ENCODE measurements at places on chromosomes 12 and 14.
A peak's percentile ranks its signal among the peaks of the same experiment; 100 is the strongest.

GRCh38 chr14:104935955-104936354 lies 11.3 kb downstream of the PLD4 start:
- no peak for DNase-seq

- DNase-seq, result no peak
Observed at GRCh38 chr14:50726372-50727107, 58.4 kb upstream of the SAV1 start.

GRCh38 chr12:96879301-96879700 lies 27.8 kb upstream of the NEDD1 start:
- DNase-seq, result no peak

DNA sequence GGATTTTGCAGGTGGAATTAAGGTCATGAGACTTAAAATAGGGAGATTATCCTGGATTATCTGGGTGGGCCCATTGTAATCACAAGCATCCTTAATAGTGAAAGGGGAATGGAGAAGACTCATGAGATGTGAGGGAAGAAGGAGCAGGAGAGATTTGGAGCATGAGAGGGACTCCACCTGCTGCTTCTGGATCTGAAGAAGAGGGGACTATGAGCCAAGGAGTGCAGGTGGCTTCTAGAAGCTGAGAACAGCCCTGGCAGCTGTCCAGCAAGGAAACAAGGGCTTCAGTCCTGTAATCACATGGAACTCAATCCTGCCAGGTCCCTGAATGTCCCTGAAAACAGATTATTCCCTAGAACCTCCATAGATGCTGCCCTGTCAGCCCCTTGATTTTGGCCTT lies 67.8 kb downstream of the PELI2 start:
- DNase-seq, result peak; percentile 16

DNA sequence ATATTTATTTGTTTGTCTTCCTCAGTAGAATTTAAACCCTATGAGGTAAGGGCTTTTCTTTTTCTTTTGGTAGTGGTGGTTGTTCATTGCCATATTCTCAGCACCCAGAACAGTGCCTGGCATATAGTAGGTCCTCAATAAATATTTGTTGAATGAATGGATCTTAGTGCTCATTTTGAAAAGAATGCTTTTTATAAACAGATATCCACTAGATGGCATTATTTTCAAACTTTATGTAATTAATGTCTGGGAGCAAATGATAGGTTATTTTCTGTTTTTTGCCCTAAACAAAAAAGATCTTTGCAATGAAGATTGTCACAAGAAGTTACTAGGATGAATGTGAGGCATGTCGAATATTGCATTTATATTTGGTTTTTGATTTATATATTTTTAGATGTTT lies 64.1 kb downstream of the RAD51B start:
- no peak for DNase-seq

GRCh38 chr12:28140404-28140803 lies 49.9 kb upstream of the CCDC91 start:
- no peak for DNase-seq

- DNase-seq, result no peak
Observed at GRCh38 chr14:95796788-95797187, 79.8 kb upstream of the TUNAR start.

DNA sequence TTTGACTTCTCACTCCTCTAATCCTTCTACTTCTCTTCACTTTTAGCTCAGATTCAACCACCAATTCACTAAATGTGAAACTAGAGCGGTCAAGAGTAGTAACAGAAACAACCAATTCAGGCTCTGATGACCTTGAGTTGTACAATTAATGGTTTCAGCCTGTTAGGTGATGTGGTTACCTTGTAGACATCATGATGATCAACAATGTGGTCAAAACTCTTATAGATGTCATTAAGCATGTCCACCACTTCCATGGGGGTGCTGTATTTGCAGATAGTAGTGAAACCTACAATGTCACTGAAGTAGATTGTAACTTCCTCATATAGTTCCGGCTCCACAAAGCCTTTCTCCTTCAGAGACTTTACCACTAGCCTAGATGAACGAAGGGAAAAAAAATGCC lies 54.1 kb upstream of the PLBD1 start:
- DNase-seq, result no peak

DNA sequence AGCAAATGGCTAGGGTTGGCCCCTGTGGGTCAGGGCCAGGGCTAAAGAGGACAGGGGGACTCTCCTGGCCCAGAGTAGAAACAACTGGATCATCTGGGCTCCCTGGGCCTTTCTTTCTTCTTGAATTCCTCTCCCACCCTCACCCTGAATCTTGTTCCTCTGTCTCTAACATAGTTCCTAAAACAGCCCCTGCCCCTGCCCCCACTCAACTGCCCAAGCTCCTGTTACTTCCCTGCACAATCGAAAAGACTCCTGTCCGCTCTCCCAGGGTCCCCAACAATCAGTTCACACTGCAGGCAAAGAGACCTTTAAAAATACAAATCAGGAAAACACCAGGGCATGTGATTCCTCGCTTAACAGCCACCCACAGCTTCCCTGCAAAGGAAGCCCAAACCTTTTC lies 18.0 kb upstream of the ANKRD33 start:
- DNase-seq, result no peak

GRCh38 chr14:31139301-31139847 lies 68.2 kb downstream of the HECTD1 start:
- DNase-seq, result no peak

- DNase-seq, result no peak
Observed at GRCh38 chr14:58560208-58560607, 77.6 kb upstream of the DACT1 start.

- DNase-seq, result no peak
Observed at GRCh38 chr14:92280554-92281262, 42.3 kb upstream of the SLC24A4 start.

DNA sequence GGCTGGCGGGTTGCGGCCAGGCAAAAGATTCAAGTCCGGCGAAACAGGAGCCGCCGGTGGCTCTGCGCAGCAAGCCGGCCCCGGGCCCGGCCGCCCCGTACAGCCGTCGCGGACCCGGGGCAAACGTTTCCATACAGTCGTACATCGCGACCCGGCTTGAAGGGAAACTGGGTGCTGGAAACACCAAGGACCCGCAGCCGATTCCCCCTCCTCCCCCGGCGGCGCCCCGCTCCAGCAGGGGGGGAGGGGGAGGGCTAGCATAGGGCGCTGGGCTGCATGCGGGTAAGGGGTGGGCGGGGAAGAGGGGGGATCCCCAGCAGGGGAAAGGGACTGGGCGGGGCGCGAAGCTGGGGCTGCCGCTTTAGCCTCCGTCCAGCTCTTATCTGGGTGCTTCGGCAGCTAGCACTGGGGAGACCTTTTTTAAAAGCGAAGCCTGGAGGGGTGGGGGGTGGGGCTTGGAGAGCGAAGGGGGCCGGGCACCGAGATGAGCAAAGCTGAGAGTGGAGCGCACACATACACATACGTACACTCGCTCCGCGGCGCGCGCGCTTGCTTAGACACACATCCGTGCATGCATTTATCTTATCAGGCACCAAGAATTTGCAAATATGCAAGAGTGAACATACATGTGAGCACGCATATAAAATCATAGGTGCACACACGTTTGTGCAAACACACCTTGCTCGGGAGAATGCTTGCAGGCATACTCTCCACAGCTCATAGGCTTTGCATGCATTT lies 11.9 kb downstream of the RARG start:
- no peak for DNase-seq

DNA sequence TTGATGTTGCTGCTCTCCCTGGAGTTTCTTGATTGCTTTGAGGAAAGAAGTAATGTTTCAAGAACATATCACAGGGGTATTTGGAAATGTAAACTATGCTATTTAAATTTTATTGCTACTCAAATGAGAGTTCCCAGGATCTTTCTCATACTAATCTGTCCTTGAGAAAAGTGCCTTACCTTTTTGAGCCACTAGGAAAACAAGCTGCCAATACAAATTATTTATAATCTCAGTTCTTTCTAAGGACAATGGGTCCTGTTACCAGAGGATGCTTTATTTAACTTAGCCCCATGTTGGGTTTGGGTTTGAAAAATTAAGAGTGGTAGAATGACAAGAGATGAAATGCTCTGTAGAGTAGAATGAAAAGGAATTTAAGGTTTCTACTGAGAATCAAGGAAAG lies 258.2 kb upstream of the PRKD1 start:
- no peak for DNase-seq

DNA sequence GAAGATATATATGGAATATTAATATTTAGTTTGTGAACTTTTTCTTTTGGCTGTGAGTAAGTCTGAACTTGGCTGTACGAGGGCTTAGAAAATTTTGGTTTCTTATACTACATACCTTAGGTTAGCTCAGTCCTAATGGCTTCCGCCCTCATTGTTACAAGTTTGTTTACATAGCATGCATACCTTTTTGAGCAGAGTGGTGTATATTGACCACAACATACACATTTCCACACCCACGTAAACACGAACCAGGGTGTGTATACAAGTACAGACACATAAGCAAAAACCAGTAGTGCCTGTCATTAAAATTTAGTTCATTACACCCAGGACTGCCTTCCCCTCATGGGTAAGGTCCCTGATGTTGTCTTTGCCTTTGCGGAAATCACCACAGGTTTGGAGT lies 230.2 kb upstream of the RGS6 start:
- no peak for DNase-seq

- DNase-seq, result no peak
Observed at GRCh38 chr12:42019746-42020145, 124.9 kb downstream of the GXYLT1 start.

DNA sequence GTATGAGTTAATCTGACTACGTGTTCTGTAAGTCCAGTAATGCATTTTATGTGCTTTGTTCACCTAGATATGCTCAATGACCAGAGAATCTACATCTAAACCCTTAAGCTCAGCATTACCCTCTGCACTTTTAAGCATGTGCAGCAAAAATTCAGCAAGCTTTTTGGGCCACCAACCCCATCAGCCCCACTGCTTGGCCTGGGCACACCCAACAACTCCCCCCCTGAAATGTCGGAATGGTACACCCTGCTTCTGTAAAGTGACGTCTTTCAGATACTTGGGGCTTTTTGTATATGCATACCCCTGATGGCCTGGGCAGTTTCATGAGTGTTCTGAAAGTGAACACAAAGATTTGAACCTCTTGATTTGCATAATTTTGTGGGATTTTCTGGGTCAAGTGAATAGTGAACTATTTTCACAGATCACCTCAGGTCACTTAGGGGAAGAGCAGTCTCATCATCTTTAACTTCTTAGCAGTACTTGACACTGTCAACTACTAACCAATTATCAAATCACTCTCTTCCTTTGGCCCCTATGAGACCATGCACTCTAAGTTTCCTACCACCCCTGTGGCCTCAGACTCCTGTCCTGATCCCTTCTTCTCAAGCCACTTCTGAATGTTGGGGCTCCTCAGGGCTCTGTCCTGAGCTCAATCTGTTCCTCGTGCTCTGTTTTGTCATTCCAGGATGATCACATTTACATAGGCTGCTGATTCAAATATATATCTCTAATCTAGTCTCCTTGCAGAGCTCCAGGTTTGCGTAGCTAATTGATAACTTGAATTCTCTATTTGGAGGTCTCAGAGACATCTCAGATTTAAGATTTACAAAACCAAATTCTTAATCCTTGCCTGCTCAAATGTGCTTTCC lies 36.3 kb upstream of the PPM1A start:
- DNase-seq, result no peak

DNA sequence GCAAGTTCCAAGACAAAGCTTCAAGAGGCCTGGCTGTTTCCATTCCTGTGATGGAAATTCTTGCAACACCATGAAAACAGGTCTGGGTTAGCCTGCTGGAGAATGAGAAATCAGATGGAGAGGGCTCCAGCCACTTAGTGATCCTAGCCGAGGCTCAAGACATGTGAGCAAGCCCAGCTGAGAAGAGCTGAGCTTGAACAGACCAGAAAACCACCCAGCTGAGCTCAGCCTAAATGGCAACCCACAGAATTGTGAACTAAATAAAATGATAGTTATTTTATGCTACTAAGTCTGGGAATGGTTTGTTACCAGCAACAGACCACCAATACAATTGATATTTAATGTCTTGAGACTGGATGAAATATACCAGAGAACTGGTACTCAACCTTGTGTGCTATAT lies 494.5 kb downstream of the RMST start:
- no peak for DNase-seq

DNA sequence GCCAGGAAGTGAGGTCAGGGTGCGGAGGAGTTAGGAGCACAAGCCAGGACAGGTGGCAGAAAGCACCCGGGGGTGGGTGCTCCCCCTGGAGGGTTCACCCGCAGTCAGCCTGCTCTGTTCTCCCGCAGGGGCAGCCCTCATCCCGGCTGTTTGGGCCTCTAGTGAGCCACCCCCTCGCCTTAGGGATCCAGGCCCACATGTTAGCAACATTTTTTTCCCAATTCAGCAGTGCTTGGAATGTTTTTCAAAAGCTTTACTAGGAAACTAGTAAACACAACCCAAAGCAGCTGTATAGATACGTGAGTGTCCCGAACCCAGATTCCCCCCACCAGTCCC lies 28.5 kb upstream of the NXPH4 start:
- no peak for DNase-seq

DNA sequence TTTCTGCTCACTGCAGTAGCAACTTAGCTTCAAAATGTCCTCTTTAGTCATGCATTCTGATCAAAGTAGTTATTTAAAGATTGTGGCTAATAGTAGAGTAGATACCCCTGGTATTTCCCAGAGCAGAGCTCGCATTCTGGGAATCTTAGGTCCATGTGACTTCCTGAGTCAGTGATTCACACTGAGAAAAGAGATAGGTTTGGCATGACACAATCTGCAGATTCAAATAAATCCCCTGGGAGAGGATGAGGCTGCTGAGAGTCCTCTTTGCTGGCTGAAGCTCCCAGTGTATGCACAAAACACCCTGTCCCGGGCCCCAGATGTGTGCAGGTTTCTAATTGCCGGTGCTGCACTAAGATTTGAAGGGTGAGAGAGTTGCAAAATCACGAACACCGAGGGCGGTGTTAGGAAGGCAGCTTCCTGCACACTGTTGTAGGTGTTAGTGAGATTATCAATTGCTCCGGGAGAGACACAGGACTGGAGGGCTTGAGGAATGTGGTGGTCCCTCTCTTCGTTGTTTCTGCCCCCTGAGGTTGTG lies 233.2 kb downstream of the NRXN3 start:
- no peak for DNase-seq

GRCh38 chr12:28583701-28584261 lies 393.5 kb downstream of the CCDC91 start:
- DNase-seq, result no peak

- no peak for DNase-seq
Observed at GRCh38 chr14:81009346-81009745, 53.9 kb downstream of the TSHR start.

GRCh38 chr12:51546097-51546496 lies 44.9 kb upstream of the SCN8A start:
- DNase-seq, result no peak

- no peak for DNase-seq
Observed at GRCh38 chr12:124296295-124296915, 1.5 kb downstream of the RFLNA start.

DNA sequence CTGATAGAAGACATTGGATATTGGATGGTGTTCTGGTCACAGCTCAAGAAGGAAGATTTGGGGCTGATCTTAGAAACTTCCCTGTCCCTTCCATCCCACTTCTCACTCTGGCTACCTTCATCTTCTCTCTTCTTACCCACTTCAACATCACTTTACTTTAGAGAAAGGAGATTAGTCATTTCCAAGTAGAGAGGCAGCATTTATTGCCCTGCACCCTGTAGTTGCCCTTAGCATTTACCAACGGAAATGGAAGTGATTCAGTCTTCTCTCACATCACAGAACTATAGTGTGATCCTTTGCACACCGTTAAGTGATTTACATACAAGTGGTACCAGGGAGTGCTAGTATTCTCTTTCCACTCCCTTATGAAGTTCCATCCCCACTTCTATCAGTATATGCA lies 52.4 kb downstream of the PHLDA1 start:
- no peak for DNase-seq
